ENCODE measurements at places on chromosomes 2 and 18. TPM values are rescaled to one million over a fixed set of nuclear protein-coding genes. Genes with fewer than 3 reads are reported as not detected.

The CLEC4F gene
- not detected for total RNA-seq

The GAL3ST2 gene
- total RNA-seq: not detected

The NOSTRIN gene
- 0.69 TPM for total RNA-seq

The TGIF1 gene
- 101 TPM for total RNA-seq

The TMEM198 gene
- total RNA-seq: 1.1 TPM

The ALPP gene
- total RNA-seq: 14.4 TPM

The GCG gene
- total RNA-seq: not detected

The ACOXL gene
- total RNA-seq: 15.5 TPM

The ADAM23 gene
- total RNA-seq: 0.22 TPM

The SERPINB10 gene
- not detected for total RNA-seq

The OBSL1 gene
- 148 TPM for total RNA-seq

The DYSF gene
- total RNA-seq: 13.0 TPM

- no peaks in the 10 kb centered on the region for H3K4me1 ChIP-seq
- H3K27me3 ChIP-seq: no peaks in the 10 kb centered on the region
- H3K4me3 ChIP-seq: no peak overlapping the region
- H3K36me3 ChIP-seq: no peaks in the 10 kb centered on the region
- H3K27ac ChIP-seq: no peak overlapping the region
These were observed 102.0 kb downstream of the CPO start for GRCh38 chr2:207041279-207041678.

DNA sequence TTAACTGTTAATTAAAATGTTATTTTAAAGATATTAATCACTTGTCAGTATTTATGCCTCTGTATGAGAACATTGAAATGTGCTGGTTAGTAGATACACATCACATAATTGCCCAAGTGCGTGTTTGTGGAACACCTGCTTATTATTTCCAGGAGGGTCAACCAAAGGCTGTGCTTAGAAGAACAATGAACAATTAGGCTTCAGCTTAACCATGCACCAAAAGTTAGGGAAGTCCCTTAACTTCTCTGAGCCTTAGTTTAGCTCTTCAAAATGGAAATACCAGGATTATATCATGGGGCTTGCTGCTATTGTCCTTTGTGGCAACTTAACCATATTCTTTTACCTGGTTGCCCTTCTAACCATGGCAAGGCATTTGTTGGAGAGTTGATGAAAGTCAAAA lies 43.0 kb upstream of the PLA2R1 start:
- H3K4me1 ChIP-seq: peaks cover 4% of the 10 kb centered on the region
- no peak for DNase-seq
- no peaks in the 10 kb centered on the region for H3K36me3 ChIP-seq
- no peaks in the 10 kb centered on the region for H3K27me3 ChIP-seq
- H3K27ac ChIP-seq: no peak overlapping the region

DNA sequence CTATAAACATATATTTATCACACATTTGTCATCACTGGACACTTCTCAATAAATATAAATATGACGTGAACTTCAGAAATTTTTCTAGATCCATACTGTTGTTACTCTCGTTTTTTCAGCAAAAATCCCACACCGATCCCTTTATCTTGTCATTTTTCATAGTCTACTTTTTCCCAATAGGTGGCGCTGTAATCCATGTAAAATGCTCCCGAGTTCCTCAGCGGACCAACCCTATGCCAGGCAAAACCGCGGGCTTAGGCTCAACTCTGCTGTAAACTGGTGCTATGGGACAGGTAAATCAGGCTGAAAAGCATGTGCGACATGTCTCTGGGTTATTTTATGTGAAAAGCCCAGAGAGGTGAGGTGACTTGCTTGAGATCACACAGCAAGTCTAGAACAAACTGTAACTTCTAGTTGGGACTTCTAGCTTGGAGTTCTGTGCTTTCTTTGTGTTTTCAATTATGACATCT lies 104.0 kb downstream of the COBLL1 start:
- H3K27ac ChIP-seq: no peak overlapping the region
- no peak overlapping the region for H3K4me3 ChIP-seq
- no peaks in the 10 kb centered on the region for H3K36me3 ChIP-seq
- DNase-seq: peak; percentile 84
- H3K4me1 ChIP-seq: peaks cover 8% of the 10 kb centered on the region

- peaks cover 41% of the 10 kb centered on the region for H3K27me3 ChIP-seq
- H3K4me3 ChIP-seq: no peak overlapping the region
- H3K36me3 ChIP-seq: no peaks in the 10 kb centered on the region
- H3K4me1 ChIP-seq: no peaks in the 10 kb centered on the region
- no peak overlapping the region for H3K27ac ChIP-seq
- no peak for DNase-seq
These were observed 137.5 kb upstream of the OTOS start for GRCh38 chr2:240277807-240278522.

GRCh38 chr18:79510046-79510685 lies 114.4 kb downstream of the NFATC1 start:
- peaks cover 4% of the 10 kb centered on the region for H3K4me1 ChIP-seq
- no peak for DNase-seq
- H3K27ac ChIP-seq: no peak overlapping the region

- H3K27me3 ChIP-seq: no peaks in the 10 kb centered on the region
- no peaks in the 10 kb centered on the region for H3K36me3 ChIP-seq
- DNase-seq: peak; percentile 68
These were observed 34.7 kb downstream of the RBKS start for GRCh38 chr2:27855476-27855875.

DNA sequence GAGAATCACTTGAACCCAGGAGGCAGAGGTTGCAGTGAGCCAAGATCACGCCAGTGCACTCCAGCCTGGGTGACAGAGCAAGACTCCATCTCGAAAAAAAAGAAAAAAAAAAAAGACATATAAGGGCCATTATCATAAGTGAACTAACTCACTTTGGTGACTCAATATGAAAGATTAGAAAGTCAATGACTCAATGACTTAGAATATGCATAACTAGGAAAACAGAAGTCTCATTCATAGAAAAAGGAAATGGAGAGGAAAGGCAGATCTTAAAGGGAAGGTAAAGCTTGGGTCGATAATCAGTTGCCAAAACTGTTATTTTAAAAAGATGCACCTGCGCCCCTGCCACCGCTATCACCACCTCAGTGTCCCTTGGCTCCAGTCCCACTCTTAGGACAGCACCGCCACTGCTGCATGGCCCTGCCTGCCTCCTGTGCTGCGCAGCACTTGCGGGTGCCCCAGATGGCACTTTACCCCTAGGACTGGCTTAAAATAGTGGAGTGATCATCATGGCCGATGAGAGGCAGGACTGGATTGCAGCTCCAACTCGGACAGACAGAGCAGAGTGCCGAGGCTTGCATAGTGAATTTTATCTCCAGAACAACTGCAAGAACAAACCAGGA lies 54.7 kb downstream of the INO80D start:
- peak; percentile 70 for DNase-seq
- H3K27me3 ChIP-seq: no peaks in the 10 kb centered on the region
- peaks cover 11% of the 10 kb centered on the region for H3K4me1 ChIP-seq
- peak overlapping the region; percentile 26 for H3K27ac ChIP-seq
- H3K36me3 ChIP-seq: 0 out of 2 replicates have a peak, but pooled peaks cover 5% of the 10 kb centered on the region

DNA sequence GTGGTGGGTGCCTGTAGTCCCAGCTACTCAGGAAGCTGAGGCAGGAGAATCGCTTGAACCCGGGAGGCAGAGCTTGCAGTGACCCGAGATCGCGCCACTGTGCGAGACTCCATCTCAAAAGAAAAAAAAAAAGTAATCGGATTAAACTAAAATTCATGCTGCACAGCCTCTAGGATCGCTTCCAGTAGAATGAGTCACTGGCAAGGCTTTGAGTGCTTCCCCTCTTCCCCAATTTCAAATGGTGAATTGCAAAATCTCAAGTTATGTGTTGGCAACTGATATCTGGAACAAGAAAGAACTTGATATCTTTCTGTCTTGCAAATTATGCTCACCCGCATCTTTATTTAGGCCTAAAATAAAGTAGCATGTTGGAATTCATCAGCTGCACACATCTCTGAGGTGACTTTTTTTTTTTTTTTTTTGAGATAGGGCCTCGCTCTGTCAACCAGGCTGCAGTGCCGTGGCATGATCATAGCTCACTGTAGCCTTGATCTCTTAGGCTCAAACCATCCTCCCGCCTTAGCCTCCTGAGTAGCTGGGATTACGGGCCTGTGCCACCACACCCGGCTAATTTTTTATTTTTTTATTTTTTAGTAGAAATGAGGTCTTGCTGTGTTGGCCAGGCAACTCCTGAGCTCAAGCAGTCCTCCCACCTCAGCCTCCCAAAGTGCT lies 12.7 kb downstream of the TTC39C start:
- peak; percentile 84 for DNase-seq
- peak overlapping the region; percentile 9 for H3K27ac ChIP-seq
- H3K36me3 ChIP-seq: no peaks in the 10 kb centered on the region
- H3K4me3 ChIP-seq: no peak overlapping the region

DNA sequence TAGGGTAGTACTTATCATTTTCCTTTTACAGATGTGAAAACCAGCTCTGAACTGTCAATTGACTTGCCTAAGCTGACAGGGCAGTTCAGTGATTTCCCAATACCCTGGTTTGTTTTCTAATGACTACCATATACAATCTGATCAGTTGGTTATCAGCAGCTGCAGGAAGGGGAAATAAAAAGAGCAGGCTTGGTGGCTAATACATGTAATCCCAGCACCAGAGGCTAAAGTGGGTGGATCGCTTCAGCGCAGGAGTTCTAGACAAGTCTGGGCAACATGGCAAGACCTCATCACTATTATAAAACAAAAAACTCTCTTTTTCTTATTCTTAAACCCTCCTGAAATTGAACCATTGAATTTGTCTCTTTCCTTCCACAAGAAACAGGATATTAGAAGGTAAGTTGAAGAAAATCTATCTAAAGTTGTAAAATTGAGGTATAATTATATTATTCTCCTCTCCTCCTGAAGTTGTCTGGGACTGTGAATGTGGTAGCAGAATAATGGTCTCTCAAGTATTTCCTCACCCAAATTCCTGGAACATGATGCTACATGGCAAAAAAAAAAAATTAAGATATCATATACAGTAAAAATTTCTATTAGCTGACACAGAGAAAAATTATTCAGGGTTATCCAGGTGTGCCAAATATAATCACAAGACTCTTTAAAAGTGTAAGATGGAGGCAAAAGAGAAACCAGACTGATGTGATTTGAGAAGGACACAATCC lies 1441.6 kb downstream of the SUCLG1 start:
- no peaks in the 10 kb centered on the region for H3K36me3 ChIP-seq
- H3K4me3 ChIP-seq: no peak overlapping the region
- no peak for DNase-seq
- H3K4me1 ChIP-seq: no peaks in the 10 kb centered on the region
- no peak overlapping the region for H3K27ac ChIP-seq

DNA sequence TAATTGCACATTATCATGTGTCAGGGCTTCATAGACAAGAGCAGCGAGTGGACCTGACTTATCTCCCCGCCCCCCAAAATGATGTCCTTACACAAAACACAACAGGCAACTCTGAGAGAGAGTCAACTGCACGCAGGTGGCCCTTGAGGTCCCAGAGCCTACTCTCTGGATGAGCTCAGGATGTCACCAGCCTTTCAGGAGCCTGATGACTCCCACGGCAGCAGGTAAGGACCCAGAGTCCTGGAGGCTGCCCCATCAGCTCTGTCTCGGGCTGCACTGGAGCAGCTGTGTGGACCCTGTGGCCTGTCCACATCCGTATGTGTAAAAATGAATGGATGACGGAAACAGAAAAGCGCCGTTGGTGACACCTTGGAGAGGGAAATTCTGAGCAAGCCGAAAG lies 130.9 kb downstream of the HDAC4 start:
- no peaks in the 10 kb centered on the region for H3K27me3 ChIP-seq
- DNase-seq: no peak
- no peak overlapping the region for H3K27ac ChIP-seq
- no peaks in the 10 kb centered on the region for H3K36me3 ChIP-seq

DNA sequence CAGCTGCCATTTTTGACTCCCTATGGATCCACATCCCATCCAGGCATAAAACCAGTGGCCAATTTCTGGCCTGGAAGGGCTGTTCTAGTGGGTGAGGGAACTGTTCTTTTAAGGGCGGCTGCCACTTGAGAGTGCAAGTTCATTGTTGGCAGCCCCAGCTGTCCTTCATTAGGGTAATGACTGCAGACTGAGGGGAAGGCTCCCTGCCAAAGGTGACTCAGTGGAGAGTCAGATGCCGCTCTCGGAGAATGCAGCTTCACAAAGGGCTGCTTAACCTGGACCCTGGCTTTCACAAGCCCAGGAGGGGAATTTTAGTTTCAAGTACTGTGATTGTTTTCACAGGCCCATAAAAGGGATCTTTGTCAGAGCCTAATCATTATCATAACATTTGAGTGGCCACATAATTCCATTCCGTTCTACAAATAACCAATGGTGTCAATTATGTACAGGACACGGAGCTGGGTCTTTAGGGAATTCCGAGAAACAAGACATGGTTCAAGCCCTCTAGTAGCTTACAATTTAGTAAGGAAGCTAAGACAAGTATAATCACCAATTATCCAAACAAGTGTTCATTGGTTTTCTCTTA lies 235.7 kb downstream of the CDCA7 start:
- peak overlapping the region; percentile 59 for H3K4me3 ChIP-seq
- peaks cover 36% of the 10 kb centered on the region for H3K4me1 ChIP-seq
- H3K27ac ChIP-seq: peak overlapping the region; percentile 98
- H3K36me3 ChIP-seq: peaks cover 16% of the 10 kb centered on the region
- no peaks in the 10 kb centered on the region for H3K27me3 ChIP-seq

- no peak overlapping the region for H3K27ac ChIP-seq
- H3K4me1 ChIP-seq: no peaks in the 10 kb centered on the region
- H3K27me3 ChIP-seq: peaks cover 16% of the 10 kb centered on the region
These were observed 45.9 kb downstream of the SCN7A start for GRCh38 chr2:166448106-166448505.

DNA sequence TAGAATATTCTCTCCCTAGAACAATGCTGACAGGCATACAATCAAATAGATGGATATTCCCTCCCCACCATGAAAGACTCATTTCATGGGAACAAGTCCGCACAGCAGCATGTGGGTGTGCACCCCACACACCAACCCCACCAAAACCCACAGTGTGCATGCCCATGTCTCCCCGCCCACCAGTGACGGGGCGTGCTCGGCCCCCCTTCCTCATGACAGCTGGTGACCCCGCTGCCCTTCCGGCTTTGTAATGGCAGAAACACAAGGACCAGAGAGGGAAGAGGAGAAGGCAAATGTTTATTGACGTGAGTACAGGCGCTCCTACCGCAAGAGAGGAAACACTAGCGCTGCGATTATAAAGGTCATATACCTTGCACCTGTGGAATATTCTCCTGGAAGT lies 30.8 kb upstream of the ODC1 start:
- H3K27ac ChIP-seq: no peak overlapping the region
- no peaks in the 10 kb centered on the region for H3K27me3 ChIP-seq

- H3K36me3 ChIP-seq: peaks cover 41% of the 10 kb centered on the region
- no peak overlapping the region for H3K27ac ChIP-seq
- DNase-seq: no peak
- H3K4me1 ChIP-seq: peaks cover 5% of the 10 kb centered on the region
These were observed 15.1 kb downstream of the CCNT2 start for GRCh38 chr2:134933732-134934131.

DNA sequence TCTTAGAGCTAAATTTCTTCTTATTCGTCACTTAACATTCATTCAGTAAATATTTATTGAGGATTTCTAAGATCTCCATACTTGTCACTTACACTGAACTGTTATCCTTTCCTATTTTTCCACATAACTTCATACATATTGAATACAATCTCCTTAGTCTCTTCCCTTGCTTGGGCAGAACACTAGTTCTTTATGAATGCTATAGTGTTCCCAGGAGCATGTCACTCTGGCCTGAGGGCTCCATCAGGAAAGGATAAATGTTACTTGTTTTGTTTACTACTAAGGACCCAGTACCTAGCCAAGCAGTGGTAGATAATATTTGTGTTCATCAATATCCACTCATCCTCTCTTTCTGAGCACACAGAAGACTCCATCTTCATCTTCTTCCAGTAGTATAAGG lies 544.7 kb downstream of the ZEB2 start:
- no peaks in the 10 kb centered on the region for H3K27me3 ChIP-seq
- no peaks in the 10 kb centered on the region for H3K4me1 ChIP-seq

- H3K27ac ChIP-seq: no peak overlapping the region
- no peaks in the 10 kb centered on the region for H3K27me3 ChIP-seq
- peak; percentile 66 for DNase-seq
These were observed 10.2 kb upstream of the GTF2A1L start for GRCh38 chr2:48607307-48608014.
